Hematopoietic multipotent progenitor cell treated with erythropoietin and hydrocortisone succinate and interleukin-3 and kit ligand, for 8 days (in vitro differentiated cells): ENCODE measurements at places on chromosomes 2 and 18.

GRCh38 chr18:5841518-5841917 lies 53.8 kb downstream of the TMEM200C start:
- DNase-seq: no peak

DNA sequence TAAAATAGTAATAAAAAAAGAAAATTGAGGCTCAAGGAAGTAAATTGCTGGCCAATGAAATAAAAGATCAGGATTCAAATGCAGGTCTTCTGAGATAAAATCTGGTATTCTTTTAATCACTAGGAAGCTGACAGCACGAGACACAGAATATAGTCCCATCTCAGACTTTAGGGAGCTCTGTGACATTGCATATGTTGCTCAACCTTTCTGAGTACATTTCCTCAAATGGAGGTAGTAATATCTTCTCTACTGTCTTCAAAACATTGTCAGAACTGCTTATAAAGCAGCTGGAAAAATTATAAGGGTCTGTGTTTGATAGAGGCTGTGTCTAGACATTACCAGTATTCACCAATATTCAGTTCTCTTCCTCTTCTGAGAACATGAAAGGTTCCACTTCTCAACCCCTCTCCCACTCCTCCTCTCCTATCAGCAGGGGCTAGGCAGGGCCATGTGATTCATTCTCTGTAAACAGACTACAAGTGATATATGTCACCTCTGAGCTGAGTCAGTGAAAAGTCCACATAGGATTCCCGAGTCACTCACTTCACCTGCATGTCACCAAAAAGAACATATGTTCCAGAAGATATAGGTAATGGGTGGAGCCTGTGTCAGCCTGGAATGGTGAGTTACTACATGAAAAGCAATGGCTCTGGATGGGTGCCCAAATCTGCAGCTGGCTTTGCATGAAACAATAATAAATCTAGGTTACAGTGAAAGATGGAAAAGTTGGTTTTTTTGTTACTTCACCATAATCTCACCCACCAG lies 7.1 kb downstream of the KCNE4 start:
- no peak for DNase-seq

GRCh38 chr2:7348761-7349160 lies 431.5 kb downstream of the RNF144A start:
- no peak for DNase-seq

GRCh38 chr2:10022445-10022844 lies 20.9 kb upstream of the KLF11 start:
- no peak for DNase-seq

- DNase-seq: no peak
Observed at GRCh38 chr18:12880541-12880910, 3.5 kb downstream of the PTPN2 start.
